Muscle of leg (tissue), 16 donors: ENCODE measurements at places on chromosomes 12 and 14. TPM values are rescaled to one million over a fixed set of nuclear protein-coding genes. Genes with fewer than 3 reads are reported as not detected.
A peak's percentile ranks its signal among the peaks of the same experiment; 100 is the strongest.

Gene KRT6A
- total RNA-seq, result not detected

DNA sequence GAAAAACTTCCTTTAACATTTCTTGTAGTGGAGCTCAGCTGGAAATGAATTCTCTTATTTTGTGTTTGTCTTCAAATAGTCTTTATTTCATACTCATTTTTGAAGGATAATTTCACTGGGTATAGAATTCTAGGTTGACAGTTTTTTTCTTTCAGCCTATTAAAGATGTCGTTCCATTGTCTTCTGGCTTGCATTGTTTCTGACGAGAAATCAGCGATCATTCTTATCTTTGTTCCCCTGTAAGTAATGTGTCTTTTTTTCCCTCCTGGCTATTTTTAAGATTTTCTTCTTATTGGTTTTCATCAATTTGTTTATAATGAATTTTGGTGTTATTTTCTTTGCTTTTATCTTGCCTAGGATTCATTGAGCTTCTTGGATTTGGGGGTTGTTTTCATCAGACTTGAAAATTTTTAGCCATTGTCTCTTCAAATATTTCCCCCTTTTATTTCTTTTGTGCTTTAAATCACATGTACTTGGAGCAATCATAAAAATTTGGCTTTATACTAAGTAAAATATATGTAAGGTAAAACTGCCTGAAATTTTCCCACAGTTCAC is 89.4 kb downstream of the UNC79 start:
- H3K4me1 ChIP-seq, result no peaks in the 10 kb centered on the region
- H3K27ac ChIP-seq, result no peak overlapping the region
- no peaks in the 10 kb centered on the region for H3K36me3 ChIP-seq
- H3K4me3 ChIP-seq, result no peak overlapping the region

DNA sequence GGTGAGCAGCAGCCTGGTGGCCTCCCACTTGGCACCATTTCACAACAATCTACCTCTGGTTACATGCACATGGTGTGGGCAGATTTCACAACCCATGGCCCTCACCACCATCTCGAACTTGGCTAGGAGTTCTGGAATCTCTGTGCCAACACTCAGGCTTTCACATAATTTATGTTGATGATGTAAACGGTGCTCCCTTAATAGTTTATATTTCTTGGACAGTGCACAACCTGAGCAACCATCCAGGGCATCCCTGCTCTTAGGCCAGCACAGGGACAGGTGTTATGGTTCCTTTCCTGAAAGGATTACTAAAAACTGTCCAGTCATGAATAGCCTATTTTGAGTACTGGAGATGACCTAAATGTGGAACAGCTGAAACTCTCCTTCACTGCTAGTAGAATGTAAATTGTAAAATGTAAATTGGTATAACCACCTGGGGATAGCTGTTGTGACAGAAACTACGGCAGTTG is 28.6 kb downstream of the ABCB9 start:
- H3K27me3 ChIP-seq, result no peaks in the 10 kb centered on the region
- no peaks in the 10 kb centered on the region for H3K36me3 ChIP-seq
- no peak overlapping the region for H3K4me3 ChIP-seq
- H3K4me1 ChIP-seq, result peaks cover 9% of the 10 kb centered on the region
- no peak overlapping the region for H3K27ac ChIP-seq

DNA sequence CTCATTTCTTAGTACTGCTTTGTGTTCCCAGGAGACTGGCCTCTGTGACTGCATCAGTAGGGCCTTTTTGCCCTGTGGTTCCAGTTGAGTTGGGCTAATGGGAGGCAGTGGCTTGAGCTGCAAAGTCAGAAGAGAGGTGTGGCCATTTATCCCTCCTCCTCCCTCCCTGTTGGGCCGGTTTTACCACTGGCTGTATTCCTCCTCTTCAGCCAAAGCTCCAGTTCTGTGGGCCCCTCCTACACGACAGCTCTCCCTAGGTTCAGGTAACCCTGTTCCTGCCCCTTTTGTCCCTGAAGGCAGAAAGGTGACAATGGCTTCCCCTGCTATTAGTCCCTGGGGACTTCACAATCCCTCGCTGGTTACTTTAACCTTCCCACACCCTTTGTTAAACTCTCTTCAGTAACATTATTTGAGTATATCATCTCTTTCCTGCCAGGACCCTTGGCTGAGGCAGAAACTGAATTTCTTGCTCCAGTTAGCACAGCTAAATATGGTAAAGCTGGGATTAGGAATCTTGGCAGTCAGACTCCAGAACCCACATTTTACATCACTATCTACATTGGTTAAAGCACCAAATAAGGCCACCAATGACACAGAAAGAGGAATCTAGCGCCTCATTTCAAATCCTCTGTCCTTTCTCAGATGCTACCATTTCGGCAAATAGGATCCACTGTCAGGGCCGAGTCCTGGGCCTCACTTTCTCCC is 121.9 kb upstream of the SLC35F4 start:
- no peaks in the 10 kb centered on the region for H3K27me3 ChIP-seq
- no peak overlapping the region for H3K4me3 ChIP-seq
- DNase-seq, result peak; percentile 11
- H3K27ac ChIP-seq, result no peak overlapping the region
- no peaks in the 10 kb centered on the region for H3K4me1 ChIP-seq

Gene RTL1
- total RNA-seq, result 12.8 TPM
